ENCODE measurements at places on chromosomes 5 and 9. TPM values are rescaled to one million over a fixed set of nuclear protein-coding genes. Genes with fewer than 3 reads are reported as not detected.

Gene HEMGN
- total RNA-seq, result not detected

Gene NFIB
- 81.5 TPM for total RNA-seq

Gene CDH18
- not detected for total RNA-seq

Gene PLEKHG4B
- total RNA-seq, result not detected

Gene PDZD2
- 41.3 TPM for total RNA-seq

Gene SLIT3
- total RNA-seq, result 13.0 TPM

Gene SRD5A1
- total RNA-seq, result 2.3 TPM

Gene LOX
- 7.4 TPM for total RNA-seq

Gene SPATA31A7
- not detected for total RNA-seq

Gene PCDHGA10
- total RNA-seq, result 11.3 TPM

Gene PCDHB10
- 0.81 TPM for total RNA-seq

Gene FST
- total RNA-seq, result 2.2 TPM

Gene ARL14EPL
- total RNA-seq, result not detected

Gene SLC25A2
- not detected for total RNA-seq

Gene NOL8
- 13.1 TPM for total RNA-seq

Gene SLCO6A1
- not detected for total RNA-seq

Gene PCDHGB2
- 9.8 TPM for total RNA-seq

Gene PSMD5
- total RNA-seq, result 10.7 TPM

Gene PTGS1
- total RNA-seq, result 15.7 TPM

Gene FYB1
- total RNA-seq, result 22.2 TPM

Gene GRIN3A
- 0.13 TPM for total RNA-seq

Gene CARTPT
- total RNA-seq, result not detected

Gene ENTREP1
- total RNA-seq, result 16.6 TPM

Gene BTNL3
- total RNA-seq, result not detected

Gene ALG2
- total RNA-seq, result 18.0 TPM

Gene RAPGEF6
- 13.9 TPM for total RNA-seq

Gene FOXD4L6
- not detected for total RNA-seq

Gene AGTPBP1
- total RNA-seq, result 39.5 TPM

Gene TRIM36
- 0.35 TPM for total RNA-seq

Gene TRIO
- 58.0 TPM for total RNA-seq

Gene STPG3
- total RNA-seq, result not detected

Gene KCNIP1
- not detected for total RNA-seq

Gene KIF24
- 0.77 TPM for total RNA-seq

Gene PCDHGA12
- total RNA-seq, result 6.5 TPM

Gene TERT
- total RNA-seq, result not detected

Gene FOXD4L5
- not detected for total RNA-seq

Gene BHMT2
- 4.5 TPM for total RNA-seq

Gene LCN12
- total RNA-seq, result 15.0 TPM

Gene IGIP
- total RNA-seq, result 12.9 TPM
